ENCODE measurements at places on chromosomes 1 and 21.

DNA sequence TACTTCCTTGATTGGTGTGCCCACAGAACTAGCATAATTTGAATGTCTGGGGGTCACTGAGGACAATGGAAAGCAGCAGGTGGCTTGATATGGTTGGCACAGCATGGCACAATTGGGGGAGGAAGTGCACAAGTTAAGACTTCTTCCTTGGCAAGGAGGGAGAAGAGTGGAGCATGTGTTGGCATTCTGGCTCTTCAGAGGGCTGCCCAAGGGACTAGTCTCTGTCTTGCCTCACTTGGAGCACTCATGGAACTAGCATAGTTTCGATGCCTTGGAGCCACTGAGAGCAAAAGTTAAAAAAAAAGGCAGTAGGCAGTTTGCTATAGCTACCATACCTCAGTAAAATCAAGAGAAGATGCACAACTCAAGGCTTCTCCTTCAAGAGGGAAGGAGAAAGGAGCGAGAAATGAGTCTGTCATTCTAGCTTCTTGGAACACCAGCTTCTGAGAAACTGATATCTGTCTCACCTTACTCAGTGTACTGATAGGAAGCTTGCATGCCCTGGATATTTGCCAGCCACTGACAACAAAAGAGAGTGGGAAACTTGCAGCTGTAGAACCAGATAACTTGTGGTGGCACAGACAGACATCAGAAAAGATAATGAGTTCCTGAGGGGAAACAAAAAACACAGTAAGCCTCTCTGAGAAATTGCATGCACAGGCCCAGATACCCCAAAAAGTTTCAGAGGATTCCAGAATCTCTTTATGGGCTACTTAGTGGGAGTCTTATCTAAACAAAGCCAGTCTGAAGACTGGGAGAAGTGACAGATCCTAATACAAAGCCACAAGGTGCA is 207.5 kb upstream of the SAMSN1 start:
- no peak for DNase-seq

GRCh38 chr1:93448292-93448982 is 519 bp downstream of the FNBP1L start:
- DNase-seq = no peak

- no peak for DNase-seq
These were observed 30.0 kb downstream of the PODN start for GRCh38 chr1:53091841-53092645.

- DNase-seq = no peak
These were observed 42.2 kb downstream of the ILDR2 start for GRCh38 chr1:166933140-166933539.

- no peak for DNase-seq
These were observed 156.2 kb downstream of the TGFBR3 start for GRCh38 chr1:91729621-91730358.

DNA sequence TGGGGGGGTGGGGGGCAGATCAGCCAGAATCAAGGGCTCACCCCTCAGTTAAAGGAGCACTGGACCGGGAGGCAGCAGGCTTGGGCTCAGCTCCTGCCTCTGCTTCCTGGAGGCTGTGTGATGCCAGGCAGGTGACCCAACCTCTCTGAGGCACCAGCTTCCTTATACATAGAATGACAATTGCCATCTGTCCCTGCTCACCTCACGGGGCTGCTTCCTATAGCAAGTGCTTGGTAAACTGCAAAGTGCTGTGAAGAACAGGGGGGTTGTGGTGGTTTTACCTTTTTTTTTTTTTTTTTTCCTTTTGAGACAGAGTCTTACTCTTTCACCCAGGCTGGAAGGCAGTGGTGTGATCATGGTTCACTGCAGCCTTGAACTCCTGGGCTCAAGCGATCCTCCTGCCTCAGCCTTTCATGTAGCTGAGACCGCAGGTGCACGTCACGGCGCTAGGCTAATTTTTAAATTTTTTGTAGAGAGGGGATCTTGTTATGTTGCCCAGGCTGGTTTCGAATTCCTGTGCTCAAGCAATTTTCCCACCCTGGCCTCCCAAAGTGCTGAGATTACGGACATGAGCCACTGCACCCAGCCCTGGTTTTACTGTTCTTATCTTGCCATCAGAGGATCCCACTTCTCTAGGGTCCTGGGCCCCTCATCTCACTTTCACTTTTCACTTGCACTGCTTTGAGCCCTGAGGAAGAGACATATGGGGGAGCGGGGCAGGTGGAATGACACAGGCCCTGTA is 11.6 kb downstream of the KCNQ4 start:
- DNase-seq = no peak

Measured in occipital lobe (tissue), 3 donors.